ENCODE measurements at places on chromosomes 7 and 10.

- no peak for DNase-seq
Observed at GRCh38 chr7:17060051-17060450, 178.3 kb upstream of the AGR3 start.

DNA sequence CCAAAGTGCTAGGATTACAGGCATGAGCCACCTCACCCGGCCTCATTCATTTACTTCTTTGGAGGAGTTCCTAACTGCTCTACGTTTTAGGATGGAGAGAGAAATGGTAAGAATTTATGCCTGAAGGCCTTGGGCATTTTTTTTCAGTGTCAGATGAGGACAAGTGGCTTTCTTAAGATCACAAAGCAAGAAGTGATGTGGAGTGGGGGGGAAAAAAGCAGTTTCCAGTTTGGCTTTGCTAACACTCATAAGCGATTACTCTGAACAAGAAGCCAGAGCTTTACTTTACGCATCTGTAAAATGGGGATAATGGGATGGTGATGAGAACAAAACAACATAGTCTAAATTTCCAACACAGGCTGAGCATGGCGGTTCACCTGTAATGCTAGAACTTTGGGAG lies 2.6 kb upstream of the PPIA start:
- no peak for DNase-seq

GRCh38 chr7:127782075-127782474 lies 130.1 kb downstream of the SND1 start:
- DNase-seq = no peak

GRCh38 chr10:70123817-70124216 lies 8.8 kb downstream of the AIFM2 start:
- DNase-seq = no peak

GRCh38 chr10:116056445-116057293 lies 216.3 kb downstream of the GFRA1 start:
- no peak for DNase-seq

GRCh38 chr10:103045961-103046360 lies 127.9 kb downstream of the CNNM2 start:
- no peak for DNase-seq

DNA sequence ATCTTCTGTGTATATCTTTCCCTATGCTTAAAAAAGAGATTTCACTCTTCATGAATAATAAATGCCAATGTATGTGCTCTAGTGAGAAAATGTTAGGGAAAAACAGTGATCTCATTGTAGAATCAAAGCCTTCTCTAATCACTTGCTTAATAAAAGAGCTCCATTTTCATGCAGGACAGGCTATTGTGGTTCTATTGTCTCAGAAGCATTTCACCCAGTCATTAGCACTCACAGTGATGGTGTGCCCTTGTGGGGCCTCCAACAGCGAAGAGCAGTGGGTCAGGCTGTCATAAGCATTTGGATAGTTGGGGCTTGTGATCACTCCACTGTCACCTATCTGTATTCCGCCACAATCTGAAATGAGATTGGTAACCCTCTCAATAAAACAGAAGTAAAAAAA lies 83.9 kb upstream of the RSU1 start:
- no peak for DNase-seq

DNA sequence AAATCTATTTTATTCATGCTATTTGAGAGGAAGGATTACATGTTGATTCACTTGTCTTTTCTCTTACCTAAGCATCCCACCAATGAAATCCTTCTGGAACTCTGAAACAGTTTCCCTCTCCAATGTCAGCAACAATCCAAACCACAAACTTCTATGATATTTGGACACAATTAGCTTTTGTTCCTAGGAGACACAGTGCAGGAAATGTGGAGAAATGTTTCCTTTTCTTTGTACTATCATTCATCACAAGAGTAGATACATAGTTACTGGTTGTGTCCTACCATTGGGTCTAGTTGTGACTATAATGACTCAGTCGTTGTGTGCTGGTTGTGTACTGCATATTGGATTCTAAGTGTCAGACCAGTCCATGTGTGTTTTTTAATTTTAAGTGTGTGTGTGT lies 156.8 kb upstream of the MAGI2 start:
- no peak for DNase-seq

- no peak for DNase-seq
Observed at GRCh38 chr7:88233828-88234227, 14.0 kb upstream of the SRI start.

DNA sequence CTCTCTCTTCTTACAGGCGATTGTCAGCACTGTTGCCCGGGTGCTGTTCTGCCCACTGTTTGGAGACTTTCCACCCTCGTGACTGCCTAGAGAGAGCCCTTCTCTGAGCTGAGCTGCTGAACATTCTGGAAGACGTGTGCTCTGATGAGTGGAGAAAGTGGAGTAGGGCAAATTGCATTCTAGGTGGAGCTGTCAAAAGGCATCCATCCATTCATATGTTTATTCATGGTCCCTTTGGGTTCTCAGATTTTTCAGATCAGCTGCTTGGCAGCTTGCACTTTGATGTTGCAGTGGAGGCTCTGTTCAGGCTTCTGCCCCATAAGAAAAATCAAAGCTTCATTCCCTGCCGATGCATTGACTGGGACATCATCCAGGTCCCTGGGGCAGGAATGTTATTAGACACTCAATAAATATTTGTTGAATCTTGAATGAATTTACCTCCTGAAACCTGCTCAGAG lies 120.7 kb upstream of the EEPD1 start:
- DNase-seq = no peak

DNA sequence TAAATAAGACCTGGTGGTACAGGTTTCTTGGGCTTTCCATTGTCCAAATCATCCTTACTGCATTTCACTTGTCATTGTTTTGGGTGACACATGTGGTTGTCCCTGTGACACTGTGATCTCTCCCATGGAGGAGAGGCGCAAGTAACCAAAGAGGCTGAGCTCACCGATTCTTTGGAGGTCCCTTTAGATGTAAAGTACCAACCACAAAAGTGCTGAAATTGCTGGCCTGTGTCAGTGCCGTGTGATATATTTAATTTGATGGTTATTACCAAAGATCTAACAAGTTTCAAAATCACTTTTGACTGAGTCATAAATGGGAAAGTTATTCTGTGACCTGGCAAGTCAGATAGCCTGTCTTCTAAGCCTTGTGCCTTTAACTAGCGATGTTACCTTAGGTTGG lies 19.4 kb downstream of the MCM10 start:
- DNase-seq = no peak

- no peak for DNase-seq
Observed at GRCh38 chr7:99125505-99125865, 18.4 kb downstream of the SMURF1 start.

GRCh38 chr10:89245802-89246201 lies 5.8 kb downstream of the LIPA start:
- DNase-seq = no peak

- no peak for DNase-seq
Observed at GRCh38 chr7:30019960-30020359, 6.5 kb downstream of the FKBP14 start.

DNA sequence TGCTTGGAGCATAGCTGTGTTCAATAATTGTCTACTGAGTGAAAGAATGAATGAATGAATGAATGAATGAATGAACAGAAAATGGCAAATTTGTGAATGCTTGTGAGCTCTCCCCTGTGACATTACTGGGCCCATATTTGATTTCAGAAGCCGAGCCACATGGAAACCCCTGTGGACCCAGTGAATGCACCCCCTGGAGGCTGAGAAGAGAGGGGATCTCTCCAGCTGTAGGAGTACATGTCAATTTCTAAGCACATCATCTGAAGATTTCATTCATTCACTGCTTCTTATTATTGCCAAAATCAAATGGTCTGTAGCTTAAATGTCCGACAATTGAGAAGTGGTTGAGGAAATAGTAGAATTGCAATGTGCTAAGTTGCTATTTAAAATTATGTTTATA lies 58.3 kb upstream of the DOCK1 start:
- no peak for DNase-seq

- peak; percentile 25 for DNase-seq
Observed at GRCh38 chr7:92584953-92585352, 5.2 kb downstream of the FAM133B start.
